Smooth muscle cell of bladder (primary cell): ENCODE measurements at places on chromosomes 12 and 14. TPM values are rescaled to one million over a fixed set of nuclear protein-coding genes. Genes with fewer than 3 reads are reported as not detected.

SPATS2 gene
- total RNA-seq, result 27.7 and 31.4 TPM in 2 replicates

NGB gene
- not detected in 2 replicates for total RNA-seq

HHIPL1 gene
- 4.4 and 7.9 TPM in 2 replicates for total RNA-seq

SAMD15 gene
- 3.1 TPM in 2 replicates for total RNA-seq

MGP gene
- total RNA-seq, result 8.0 and 15.5 TPM in 2 replicates

NOVA1 gene
- total RNA-seq, result 1.4 and 1.6 TPM in 2 replicates

SDR39U1 gene
- 9.4 and 10.3 TPM in 2 replicates for total RNA-seq

GALNT6 gene
- total RNA-seq, result 1.4 and 1.5 TPM in 2 replicates

AVPR1A gene
- under 0.01 and 0.18 TPM in 2 replicates for total RNA-seq

ANO2 gene
- total RNA-seq, result 0.18 TPM in 1 of 2 replicates, not detected in the other

MGAT4C gene
- under 0.01 TPM in 1 of 2 replicates, not detected in the other for total RNA-seq
